SK-MEL-5 (cell line): ENCODE measurements at places on chromosomes 7 and 10.

GRCh38 chr10:91420868-91421267 is 10.7 kb downstream of the HECTD2 start:
- DNase-seq, result no peak

DNA sequence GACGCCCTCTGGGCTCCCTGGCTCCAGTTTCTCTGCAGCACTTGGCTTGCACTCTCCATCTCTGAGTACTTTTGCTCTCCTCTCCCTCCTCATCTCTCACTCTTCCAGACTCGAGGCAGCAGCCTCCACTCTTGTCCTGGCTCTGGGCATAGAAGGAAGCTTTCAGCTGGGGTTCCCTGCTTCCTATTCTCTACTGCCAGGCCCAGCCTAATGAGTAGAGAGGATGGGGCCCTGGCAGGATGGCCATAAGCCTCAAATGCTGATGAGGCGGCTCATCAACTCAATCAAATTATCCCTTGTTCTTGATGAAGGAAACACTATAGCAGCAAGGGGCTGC is 55.8 kb downstream of the NEURL1 start:
- DNase-seq, result no peak

GRCh38 chr10:77400033-77400432 is 237.6 kb downstream of the KCNMA1 start:
- no peak for DNase-seq

GRCh38 chr7:30363778-30364563 is 79.6 kb downstream of the ZNRF2 start:
- DNase-seq, result peak; percentile 99

GRCh38 chr7:47895026-47895425 is 53.2 kb downstream of the PKD1L1 start:
- no peak for DNase-seq

GRCh38 chr10:21298701-21299100 is 226.8 kb downstream of the SKIDA1 start:
- DNase-seq, result no peak

DNA sequence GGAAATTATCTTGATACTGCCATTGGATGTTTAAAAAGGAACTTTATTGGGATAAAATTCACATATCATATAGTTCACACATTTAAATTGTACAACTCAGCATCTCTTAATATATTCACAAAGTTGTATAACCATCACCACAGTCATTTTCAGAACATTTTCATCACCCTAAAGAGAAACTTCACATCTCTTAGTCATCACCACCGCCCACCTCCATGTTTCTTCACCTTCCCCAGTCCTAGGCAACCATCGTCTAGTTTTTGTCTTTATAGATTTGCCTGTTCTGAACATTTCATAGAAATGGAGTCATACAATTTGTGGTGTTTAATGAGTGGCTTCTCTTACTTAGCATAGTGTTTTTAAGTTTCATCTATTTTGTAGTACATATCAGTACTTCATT is 96.6 kb downstream of the ANKRD30A start:
- DNase-seq, result no peak

- DNase-seq, result peak; percentile 84
Observed at GRCh38 chr7:142496545-142496991, 238.7 kb upstream of the PRSS58 start.

DNA sequence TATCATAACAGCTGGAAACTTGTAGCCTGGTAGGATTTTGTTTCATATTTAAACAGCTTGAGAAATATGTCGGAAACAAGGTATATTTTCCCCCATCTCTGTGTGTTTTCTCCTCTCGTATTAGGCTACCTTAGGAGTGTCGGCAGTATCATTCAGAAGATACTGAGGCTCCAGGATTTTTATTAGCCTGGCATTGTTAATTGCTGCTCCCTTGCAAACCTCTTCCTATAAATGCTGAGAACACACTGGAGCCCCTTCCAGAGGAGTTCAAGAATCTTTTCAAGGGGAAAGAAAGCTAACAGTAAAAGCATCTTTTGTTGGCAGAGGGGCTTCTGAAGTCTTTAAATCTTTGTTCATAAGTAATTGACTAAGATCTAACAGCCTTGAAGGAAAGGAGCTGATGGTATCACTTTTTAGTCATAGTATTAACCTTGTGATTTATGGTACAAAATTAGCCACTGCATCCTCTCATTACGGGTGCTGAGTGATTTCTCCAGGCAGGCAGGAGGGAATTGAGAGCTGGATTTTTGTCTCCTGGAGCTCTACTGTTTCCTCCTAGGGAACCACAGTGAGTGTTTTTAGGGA is 998.7 kb downstream of the LRMDA start:
- DNase-seq, result no peak

DNA sequence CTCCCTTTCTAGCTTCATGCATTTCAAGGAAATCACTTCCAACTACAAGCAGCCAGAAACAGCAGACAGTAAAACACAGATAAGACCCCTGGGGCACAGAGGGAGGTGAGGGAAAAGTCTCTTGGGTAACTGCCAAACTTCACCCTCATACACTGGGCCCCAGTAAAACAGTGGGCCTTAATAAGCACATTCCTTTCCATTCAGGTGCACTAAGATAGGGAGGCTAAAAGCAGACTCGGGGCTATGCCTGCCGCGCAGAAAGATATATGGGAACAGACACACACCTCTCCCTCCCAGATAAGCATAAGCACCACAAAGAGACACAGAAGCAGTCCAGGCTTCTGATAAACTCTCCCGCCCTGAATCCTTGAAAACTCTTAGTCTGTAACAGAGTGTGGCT is 117.0 kb downstream of the TYW1B start:
- DNase-seq, result no peak

GRCh38 chr7:31497516-31497915 is 16.4 kb upstream of the ITPRID1 start:
- DNase-seq, result no peak
